Transverse colon (tissue), 4 donors: ENCODE measurements at places on chromosomes 2 and 18.

GRCh38 chr2:222336442-222336841 lies 37.6 kb upstream of the PAX3 start:
- no peak for DNase-seq

- DNase-seq, result no peak
Observed at GRCh38 chr2:154875999-154876398, 177.5 kb downstream of the KCNJ3 start.

DNA sequence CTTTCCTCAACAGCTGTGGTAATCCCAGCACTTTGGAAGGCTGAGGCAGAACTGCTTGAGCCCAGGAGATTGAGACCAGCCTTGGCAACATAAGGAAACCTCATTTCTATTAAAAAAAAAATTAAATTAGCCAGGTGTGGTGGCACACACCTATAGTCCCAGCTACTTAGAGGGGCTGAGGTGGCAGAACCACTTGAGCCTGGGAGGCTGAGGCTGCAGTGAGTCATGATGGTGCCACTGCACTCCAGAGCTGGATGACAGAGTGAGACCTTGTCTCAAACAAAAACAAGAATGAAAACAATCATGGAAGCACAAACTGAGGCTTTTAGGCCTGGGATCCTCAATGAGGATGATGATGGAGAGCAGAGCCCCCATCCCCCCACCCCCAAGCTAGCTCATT lies 19.8 kb downstream of the GAREM1 start:
- no peak for DNase-seq

DNA sequence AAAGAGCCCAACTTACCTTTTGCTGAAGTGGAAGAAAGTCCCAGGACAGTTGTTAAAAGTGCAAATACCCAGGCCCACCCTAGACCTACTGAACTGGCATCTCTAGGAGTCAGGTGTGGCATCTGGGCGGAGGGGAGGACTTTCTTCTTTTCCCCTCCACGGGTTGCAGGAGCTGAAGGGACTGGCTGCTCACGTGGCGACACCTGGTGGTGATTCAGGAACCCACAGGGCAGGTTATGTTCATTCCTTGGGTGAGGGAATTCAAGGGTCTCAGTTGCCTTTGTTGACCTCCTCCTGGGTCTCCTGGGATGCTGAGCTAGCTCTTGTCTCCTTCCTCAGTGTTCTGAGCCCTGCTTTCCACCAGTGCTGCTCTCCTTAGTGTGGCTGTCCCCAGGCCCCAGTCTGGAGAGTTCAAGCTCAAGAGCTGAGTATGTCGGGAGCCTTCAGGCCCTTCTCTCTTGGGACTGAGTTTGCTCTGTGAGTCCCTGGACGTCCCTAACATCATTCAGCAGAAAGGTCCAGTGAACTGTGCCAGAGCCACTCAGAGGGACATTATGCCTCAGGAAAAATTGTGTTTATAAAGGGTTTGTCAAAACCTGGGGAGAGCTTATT lies 56.9 kb downstream of the DYSF start:
- peak; percentile 70 for DNase-seq

DNA sequence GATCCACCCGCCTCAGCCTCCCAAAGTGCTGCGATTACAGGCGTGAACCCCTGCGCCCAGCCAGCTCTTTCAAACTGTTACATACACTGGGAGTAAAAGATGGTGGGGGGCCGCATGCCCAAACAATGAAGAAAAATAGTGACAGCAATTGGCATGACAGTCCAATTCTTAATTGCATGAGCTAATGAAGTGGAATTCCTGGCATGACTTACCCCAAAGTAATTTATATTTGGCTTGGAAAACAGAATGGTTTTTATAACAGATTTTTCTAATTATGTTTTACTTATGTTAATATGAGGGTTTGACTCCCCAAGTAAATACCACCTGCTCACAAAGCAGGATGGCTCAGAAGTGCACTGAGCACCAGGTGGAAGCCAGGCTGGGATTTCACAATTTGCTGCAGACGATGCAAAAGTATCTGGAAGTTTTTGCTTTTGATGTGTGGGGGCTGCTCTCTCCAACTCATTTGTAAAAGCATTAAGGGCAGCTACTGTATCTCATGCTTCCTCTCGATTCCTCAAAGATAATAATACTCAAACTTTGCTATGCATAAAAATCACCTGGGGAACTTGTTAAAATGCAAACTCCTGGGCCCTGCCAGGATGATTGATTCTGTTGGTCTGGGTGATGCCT lies 24.0 kb upstream of the ATG16L1 start:
- DNase-seq, result no peak

DNA sequence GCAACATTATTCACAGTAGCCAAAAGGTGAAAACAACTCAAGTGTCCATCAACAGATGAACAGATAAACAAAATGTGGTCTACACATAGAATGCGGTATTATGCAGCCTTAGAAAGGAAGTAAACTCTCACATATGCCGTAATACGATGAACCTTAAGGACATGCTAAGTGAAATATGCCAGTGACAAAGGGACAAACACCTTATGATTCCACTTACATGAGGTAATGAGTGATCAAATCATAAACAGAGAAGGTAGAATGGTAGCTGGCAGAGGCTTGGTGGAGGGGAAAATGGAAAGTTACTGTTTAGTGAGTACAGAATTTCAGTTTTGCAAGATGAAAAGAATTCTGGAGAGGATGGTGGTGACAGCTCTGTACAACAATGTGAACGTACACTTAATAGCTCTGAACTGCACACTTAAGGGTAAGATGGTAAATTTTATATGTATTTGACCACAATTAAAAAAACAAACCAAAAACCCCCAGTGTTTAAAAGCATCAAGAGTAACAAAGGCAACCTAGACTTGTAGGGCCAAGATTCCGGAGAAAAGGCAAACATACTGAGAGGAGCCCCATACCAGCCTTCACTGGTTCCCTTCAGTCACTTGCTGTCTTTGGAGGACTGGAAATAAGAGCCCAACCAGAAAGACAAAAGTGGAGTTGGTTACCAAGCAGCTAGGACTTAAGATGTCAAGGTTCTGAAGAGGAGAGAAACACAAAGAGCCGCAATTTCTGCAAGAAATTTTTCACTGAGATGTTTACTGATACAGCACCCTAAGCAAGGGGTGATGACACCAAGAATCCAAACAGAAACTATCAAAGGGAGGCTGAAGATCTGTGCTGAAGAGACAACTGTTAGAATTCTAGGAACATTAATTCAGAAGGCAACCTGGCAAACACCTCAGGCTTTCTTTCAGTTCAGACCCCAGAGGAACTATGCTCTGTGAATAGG lies 61.3 kb downstream of the CUL3 start:
- no peak for DNase-seq

- no peak for DNase-seq
Observed at GRCh38 chr18:23805898-23806297, 116.6 kb downstream of the LAMA3 start.

DNA sequence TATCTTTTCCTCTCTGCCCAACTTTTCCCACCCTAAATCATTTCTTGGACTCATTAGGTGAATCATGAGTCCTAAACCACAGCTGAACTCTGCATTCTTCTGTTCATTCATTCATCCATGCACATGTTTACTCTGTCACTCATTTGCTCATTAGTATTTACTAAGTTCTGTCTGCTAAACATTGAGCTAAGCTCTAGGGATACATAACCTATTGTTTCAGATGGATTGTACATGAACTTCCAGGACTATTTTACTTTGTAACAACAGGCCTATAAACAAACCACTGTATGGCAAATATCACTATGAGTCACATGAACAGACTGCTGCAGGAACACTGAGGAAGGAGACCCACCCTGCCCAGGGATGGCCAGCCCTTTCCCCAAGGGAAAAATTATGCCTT lies 14.6 kb upstream of the DYNC2LI1 start:
- no peak for DNase-seq

GRCh38 chr18:32213693-32214092 lies 23.9 kb downstream of the MEP1B start:
- DNase-seq, result no peak

- no peak for DNase-seq
Observed at GRCh38 chr2:195092341-195092740, 564.7 kb upstream of the SLC39A10 start.

DNA sequence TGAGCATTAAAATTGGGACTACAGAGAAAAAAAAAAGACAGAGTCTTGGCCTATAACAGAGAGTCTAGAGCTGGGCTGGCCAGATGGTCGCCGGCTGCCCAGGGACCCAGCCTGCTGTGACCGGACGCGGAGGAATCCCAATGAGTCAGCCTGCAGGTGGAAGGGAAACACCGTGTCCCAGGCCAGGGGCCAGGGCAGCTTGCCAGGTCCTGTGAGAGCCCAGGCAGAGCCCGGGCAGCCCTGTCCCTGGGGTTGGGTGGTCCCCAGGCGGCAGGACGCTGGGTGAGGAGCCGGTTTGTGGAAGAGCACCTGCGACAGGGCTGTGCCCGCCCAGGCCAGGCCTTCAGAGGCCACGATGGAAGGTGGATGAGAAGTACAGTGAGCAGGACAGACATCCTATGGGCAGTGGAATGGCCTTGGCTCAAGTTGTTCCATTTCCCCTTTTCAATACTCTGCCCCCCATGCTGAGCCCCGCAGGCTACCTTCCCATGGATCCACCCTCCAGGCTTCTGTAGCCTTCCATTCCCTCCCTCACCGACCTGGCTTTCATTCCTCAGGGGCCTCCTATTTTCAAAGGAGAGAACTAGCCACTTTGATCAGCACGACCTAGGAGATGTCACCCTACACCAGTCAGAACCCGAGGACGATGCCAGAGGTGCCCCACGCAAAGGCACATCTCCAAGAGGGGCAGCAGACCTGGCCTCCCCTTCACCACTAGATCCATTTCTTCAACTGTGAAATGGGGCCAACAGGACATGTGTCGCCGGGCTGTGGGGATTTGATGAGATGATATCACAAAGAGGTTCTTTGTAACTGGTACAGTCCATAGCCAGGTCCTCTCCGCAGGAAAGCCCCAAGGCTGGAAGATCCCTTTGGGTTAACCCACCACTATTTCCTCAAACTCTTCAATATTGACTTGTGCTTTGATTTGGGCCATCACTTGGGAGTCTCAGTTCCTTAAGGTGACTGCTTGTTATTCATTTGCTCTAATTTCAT lies 87.5 kb downstream of the POLR1A start:
- peak; percentile 24 for DNase-seq

DNA sequence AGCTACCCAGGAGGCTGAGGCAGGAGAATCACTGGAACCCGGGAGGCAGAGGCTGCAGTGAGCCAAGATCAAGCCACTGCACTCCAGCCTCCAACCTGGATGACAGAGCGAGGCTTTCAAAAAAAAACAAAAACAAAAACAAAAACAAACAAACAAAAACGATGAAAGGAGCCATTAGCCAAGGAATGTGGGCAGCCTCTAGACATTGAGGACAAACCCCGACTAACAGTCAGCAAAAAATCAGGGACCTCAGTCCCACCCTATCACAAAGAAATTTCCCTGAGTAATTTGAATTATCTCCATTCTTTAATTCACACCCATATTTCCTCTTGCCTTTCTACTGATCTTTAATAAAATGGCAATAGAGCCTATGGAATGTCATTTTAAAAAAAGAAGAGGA lies 75.8 kb downstream of the MBD2 start:
- no peak for DNase-seq

DNA sequence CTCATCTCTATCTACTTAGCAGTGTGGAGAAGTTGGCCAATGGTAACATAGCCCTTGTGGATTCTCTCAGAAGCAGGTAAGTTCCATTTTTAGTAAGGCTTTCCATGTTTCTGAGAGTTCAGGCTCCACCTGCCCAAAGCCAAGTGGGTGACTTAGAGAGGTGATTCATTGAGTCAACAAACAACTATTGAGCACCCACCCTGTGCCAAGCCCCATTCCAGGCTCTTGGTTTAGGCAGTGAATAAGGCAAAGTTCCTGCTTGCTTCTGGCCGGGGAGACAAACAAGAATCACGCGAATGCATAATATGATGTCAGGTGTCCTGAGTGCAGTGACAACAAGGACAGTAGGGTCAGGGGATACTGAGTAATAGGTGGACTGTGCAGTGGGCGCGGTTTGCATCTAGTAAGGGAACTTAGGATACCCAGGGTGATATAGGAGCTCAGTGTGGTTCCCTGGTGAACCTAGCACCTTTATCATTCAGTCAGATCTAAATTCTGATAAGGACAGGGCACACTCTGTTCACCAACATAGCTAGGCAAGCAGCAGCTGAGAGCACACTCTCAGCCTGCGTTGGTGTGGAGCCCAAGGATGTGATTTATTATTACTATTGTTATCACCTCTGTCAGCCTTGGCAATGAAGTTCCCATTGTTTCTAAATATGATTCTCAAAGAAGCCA lies 31.7 kb upstream of the KCTD1 start:
- DNase-seq, result peak; percentile 27

DNA sequence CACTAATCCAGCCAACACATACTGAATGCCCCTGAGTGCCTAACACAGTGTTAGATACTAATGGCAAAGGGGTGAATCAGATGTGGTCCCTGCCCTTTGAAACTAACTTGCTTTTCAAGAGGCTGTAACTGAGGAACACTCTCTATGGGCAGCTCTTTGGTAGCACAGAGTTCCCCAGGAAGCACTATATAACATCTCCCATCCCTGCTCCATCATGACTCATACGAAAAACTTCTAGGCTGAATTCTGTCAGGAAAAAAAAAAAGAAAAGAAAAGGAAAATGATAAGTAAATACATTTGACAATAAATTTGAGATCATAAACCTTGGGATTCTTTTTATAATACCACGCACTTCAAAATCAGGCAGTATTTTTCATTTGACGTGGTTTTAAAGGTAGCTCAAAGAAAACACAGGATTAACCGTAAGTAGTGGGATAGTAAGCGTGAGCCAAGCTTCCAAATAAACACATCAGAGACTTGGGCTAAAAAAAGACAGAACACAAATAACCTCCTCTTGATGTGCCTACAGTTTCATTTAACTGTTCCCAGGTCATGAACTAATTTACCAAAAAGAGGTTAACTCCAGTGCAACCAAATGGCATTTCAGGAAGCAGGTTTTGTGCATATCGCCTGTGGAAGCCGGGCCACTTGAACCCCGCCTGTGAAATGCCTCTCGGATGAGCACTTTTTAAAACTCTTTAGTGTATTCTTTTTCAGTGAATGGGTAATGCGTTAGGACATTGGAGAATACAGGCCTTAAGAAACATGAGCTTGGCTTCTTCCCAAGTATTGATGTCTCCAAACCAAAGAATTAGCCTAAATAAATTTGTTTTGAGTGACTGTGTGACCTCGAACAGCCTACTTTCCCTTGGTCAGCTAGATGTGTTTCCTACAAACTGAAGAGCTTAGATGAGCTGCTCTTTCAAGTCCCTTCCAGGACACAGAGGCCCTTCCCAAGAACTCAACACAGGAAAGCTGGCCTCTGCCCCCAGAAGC lies 42.0 kb downstream of the RDH14 start:
- DNase-seq, result no peak

DNA sequence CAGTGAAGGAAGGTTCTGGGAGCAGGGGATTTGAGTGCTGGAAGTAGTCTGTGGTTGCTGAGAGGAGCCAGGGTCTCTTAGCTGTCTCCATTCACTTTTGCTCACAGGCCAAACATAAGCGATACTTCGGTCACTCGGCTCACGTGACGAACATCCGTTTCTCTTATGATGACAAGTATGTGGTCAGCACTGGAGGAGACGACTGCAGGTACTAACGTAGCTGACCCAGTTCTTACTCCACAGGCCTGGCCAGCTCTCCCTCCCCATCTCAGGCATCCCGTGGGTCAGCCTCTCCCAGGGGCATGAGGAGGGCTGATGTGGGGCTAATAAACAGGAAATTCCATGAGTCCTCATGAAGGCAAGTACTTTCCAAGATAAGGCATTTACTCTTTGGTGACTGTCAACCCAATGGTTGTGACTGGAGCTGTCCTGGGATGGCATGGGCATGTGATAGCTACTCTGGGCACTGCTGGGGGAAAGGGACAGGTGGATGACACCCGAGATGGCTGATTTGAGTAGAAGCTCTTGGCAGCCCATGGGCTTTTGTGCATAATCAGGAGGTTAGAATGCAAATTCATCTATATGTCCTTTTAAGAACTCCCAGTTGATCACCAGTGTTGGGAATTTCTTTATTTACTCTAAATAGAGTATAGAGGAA lies 81.6 kb downstream of the RTN4 start:
- no peak for DNase-seq
